ENCODE measurements at places on chromosomes 4 and X.

DNA sequence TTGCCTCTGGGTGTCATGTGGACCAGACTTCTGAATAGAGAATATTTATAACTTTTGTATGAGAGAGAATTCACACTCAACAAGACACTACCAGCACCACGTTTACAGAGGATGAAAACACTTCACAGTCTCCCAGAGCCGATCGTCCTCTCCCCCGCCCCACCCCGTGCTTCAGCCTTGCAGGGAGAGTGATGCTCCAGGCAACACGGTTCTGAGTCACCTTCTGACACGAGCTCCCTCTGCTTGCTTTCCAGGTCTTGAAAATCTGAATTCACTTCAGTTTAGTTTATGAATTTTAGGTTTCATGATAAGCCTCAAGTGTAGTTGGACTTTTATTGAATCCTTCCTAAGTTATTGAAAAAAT lies 59.8 kb downstream of the CPLX1 start:
- no peak for DNase-seq

GRCh38 chr4:130485371-130485770 lies 1389.4 kb downstream of the C4orf33 start:
- DNase-seq, result no peak

- DNase-seq, result no peak
These were observed 127.1 kb downstream of the SH3KBP1 start for GRCh38 chrX:19760345-19760744.

GRCh38 chrX:130082244-130083106 lies 27.8 kb downstream of the ELF4 start:
- peak; percentile 92 for DNase-seq

DNA sequence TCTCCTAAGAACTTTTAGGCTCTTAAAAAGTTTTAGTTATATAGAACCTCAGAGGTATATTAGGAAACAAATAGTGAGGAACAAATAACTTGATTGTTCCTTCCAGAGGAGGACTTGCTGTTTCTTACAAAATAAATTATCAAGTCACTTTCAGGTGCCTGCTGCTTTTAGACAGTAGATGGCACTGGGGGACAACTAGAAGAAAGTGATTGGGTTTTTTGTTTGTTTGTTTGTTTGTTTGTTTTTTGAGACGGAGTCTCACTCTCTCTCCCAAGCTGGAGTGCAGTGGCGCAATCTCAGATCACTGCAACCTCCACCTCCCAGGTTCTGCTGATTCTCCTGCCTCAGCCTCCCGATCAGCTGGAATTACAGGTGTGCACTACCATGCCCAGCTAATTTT lies 35.4 kb upstream of the CDKL5 start:
- DNase-seq, result no peak

- peak; percentile 42 for DNase-seq
These were observed 88.2 kb downstream of the CRMP1 start for GRCh38 chr4:5804656-5805055.

DNA sequence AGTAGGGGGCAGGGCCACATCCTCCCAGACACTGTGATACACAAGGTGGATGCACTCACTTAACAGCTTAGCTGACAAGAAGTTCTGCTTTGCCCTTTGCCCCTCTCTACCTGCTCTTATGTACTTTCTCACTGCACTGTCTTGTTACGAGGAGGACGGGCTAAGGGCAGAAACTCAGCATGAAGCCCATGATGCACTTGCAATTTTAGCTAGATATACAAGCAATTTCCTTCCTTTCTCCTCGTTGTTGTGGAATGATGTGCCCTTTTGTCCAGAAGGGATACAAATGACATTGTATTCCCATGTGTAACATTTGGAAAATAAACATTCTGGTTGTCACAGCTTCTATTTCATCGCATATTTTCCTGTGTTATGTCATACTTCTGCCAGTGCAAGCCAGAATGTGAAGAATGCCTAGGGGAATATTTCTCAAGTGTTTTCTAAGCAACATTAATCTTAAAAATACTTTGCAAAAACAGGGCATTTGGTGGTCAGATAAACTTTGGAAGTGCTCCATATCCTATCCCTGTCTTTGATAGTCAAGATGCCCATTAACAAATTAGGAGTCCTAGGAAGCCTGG lies 47.2 kb downstream of the MAOA start:
- no peak for DNase-seq

- DNase-seq, result peak; percentile 94
These were observed 774 bp downstream of the FAM193A start for GRCh38 chr4:2537011-2537830.

GRCh38 chrX:45172890-45173289 lies 27.8 kb downstream of the DIPK2B start:
- no peak for DNase-seq

DNA sequence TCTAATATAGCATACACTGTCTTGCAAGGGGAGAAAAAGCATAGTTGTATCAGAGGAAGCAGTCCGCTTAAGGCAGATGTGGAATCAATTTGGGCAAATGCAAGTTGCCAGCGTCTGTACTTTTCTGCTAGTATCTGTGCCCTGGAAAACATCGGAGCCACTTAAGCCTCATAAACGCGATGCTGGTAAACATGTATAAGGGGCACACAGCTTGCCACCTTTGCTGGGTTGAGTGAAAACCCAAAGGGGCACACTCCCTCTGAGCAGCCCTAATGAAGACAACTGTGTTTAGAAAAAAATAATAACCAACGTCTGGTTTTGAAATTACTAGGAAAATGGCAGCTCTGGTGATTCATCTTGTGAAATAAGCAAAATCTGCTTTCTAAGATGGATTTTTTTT lies 24.3 kb downstream of the SMIM20 start:
- no peak for DNase-seq

DNA sequence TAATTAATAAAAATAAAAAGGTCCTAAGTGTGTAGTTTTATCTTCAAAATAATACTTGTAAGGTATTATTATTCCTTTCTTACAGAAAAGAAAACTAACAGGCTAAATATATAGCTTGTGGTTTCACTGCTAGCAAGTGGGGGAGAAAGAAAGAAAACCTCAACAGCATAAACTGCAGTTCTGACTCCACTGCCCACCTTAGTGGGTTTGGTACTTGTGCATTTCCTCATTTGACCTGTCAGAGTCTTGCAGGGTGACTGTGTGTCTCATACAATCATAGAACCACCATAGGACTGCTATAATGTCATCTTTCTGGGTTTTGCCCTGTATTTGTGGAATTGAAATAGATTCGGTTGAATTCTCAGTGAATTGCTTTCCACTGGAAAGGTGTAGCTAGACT lies 94.7 kb upstream of the PUDP start:
- no peak for DNase-seq

GRCh38 chr4:6415031-6415705 lies 57.2 kb downstream of the PPP2R2C start:
- no peak for DNase-seq

DNA sequence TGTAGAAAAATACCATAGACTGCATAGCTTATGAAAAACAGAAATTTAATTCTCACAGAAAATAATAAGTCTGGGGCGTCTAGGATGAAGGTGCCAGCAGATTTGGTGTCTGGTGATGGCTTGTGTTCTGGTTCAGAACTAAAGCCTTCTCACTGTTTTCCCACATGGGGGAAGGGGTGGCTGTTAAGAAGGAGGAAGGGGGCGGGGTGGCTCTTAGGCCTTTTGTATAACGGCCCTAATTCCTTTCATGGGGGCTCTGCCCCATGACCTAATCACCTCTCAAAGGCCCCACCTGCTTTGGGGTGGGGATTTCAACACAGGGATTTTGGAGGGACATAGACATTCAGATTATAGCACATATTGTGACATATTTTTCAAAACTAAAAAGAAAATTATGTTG lies 173.2 kb upstream of the TECRL start:
- no peak for DNase-seq

- no peak for DNase-seq
These were observed 8.4 kb upstream of the C4orf54 start for GRCh38 chr4:99665983-99666382.

DNA sequence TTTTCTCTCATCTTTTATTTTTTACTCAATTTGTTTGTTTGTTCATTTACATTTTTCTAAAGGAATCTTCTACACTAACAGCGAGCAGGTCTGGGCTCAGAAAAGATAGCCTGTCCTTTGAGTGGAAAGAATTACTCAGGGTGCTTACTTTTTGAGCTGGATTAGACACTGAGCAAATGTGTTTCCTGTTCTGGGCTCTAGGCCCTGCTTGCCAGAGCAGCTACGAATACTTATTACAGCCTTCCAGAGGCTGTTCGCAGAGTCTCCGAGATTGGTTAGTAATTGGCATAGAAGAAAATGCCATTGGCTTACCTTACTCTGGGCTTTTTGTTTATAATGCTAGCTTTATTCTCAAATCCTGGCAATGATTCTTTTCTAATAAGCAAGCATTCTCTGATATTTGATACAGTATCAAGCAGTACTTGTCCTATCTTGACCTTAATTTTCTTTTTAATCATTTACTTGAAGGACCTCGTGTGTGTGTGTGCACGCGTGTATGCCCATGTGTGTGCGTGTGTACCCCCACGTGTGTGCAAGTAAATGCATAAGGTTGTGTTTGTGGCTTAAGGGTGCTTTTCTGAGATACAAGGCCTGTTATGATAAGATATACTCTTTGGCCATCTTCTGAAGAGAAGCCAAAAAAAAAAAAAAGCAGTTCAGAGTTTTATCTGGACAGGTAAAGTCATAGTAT lies 76.2 kb upstream of the GRXCR1 start:
- DNase-seq, result no peak

Data from spleen (tissue), 13 donors.